ENCODE measurements at places on chromosomes 5 and 9.

- H3K36me3 ChIP-seq = no peaks in the 10 kb centered on the region
- H3K27ac ChIP-seq = no peak overlapping the region
- peaks cover 3% of the 10 kb centered on the region for H3K27me3 ChIP-seq
- H3K4me3 ChIP-seq = no peak overlapping the region
Observed at GRCh38 chr9:124514125-124514524, 6.9 kb upstream of the NR5A1 start.

GRCh38 chr5:76766746-76767145 is 50.8 kb downstream of the F2R start:
- no peaks in the 10 kb centered on the region for H3K4me1 ChIP-seq
- H3K36me3 ChIP-seq = no peaks in the 10 kb centered on the region
- H3K4me3 ChIP-seq = no peak overlapping the region

- no peaks in the 10 kb centered on the region for H3K4me1 ChIP-seq
- no peak overlapping the region for H3K27ac ChIP-seq
- no peak overlapping the region for H3K4me3 ChIP-seq
- H3K27me3 ChIP-seq = no peaks in the 10 kb centered on the region
- H3K36me3 ChIP-seq = no peaks in the 10 kb centered on the region
Observed at GRCh38 chr5:178488696-178489095, 101.5 kb downstream of the COL23A1 start.

- no peak for DNase-seq
- H3K27ac ChIP-seq = no peak overlapping the region
- no peaks in the 10 kb centered on the region for H3K36me3 ChIP-seq
- H3K4me1 ChIP-seq = peaks cover 25% of the 10 kb centered on the region
Observed at GRCh38 chr5:43316421-43316820, 3.2 kb upstream of the HMGCS1 start.

DNA sequence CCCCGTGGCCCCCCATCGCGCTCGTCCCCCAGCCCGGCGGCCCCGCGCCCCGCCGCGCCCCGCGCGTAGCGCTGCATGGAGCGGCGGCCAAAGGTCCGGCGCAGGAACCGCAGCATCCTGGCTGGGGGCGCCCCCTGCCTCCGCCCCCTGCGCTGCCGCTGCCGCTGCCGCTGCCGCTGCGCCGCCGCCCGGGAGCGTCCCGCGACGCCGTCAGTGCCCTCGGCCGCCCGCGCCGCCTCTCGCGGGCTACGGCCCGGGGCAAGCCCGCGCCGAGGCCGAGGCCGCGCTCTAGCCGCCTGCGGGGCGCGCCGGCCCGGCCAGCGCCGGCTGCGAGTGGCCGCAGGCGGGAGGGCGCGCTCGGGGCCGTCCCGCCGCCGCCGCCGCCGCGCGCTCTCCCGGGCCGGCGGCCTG is 523 bp downstream of the EPB41L4B start:
- H3K27ac ChIP-seq = no peak overlapping the region
- H3K4me3 ChIP-seq = peak overlapping the region; percentile 61
- no peak for DNase-seq
- H3K27me3 ChIP-seq = peaks cover 12% of the 10 kb centered on the region
- peaks cover 44% of the 10 kb centered on the region for H3K4me1 ChIP-seq

- no peaks in the 10 kb centered on the region for H3K36me3 ChIP-seq
- no peak overlapping the region for H3K4me3 ChIP-seq
- no peaks in the 10 kb centered on the region for H3K27me3 ChIP-seq
- H3K4me1 ChIP-seq = no peaks in the 10 kb centered on the region
Observed at GRCh38 chr5:30607301-30607894, 586.1 kb upstream of the CDH6 start.

DNA sequence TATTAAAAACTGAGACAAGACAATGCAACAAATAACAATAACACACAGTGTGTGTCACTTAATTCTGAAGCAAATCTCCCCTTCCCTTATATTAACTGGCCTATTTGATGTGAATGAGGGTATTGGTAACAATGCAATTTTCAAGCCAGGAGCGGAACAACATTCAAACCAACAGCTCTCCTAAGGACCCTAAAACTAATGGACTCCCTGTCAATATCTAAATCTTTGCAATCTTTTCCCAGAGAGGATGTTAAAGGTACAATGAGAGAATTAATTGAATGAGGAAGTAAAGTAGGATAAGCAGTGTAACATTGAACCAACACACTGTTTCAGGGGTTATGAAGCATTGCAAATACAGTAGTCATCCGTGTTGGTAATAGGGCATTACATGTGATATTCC is 311.7 kb downstream of the HTR1A start:
- no peaks in the 10 kb centered on the region for H3K27me3 ChIP-seq
- H3K4me1 ChIP-seq = no peaks in the 10 kb centered on the region
- no peak for DNase-seq

DNA sequence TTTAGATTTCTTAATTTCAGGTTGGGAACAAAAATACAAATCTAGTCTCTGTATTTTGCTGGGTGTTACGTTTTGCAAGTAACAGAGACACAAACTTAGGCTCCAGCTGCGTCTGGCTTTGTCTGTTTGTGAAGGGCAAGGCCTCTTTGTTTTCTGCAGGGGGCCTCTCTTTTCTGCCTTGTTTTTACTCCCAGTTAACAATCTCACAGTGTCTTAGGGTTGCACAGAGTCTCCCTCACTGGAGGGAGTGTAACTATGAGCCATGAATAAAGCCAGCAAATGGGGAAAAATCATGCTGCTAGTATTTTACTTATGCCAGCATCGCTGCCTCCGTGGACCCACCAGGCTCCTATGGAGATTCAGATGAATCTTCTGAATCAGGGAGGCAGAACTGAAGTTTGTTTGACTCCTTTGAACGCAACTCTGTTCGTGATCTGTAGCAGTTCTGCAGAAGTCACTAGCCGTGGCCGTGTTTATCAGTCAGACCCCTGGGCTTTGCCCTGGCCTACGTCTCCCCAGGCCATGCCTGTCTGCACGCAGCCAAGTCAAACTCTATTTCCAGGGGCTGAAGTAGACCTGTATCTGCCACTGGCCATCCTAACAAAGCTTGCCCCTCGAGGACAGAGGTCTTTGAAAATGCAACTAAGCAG is 77.2 kb downstream of the ATP10B start:
- H3K36me3 ChIP-seq = no peaks in the 10 kb centered on the region
- DNase-seq = no peak
- no peaks in the 10 kb centered on the region for H3K27me3 ChIP-seq
- no peak overlapping the region for H3K4me3 ChIP-seq
- H3K27ac ChIP-seq = no peak overlapping the region
